ENCODE measurements at places on chromosomes 2 and 18.

GRCh38 chr2:182240862-182241371 is 185.9 kb downstream of the PDE1A start:
- peak; percentile 7 for DNase-seq

GRCh38 chr2:241959751-241960269 is 90.3 kb downstream of the RTP5 start:
- DNase-seq = no peak

DNA sequence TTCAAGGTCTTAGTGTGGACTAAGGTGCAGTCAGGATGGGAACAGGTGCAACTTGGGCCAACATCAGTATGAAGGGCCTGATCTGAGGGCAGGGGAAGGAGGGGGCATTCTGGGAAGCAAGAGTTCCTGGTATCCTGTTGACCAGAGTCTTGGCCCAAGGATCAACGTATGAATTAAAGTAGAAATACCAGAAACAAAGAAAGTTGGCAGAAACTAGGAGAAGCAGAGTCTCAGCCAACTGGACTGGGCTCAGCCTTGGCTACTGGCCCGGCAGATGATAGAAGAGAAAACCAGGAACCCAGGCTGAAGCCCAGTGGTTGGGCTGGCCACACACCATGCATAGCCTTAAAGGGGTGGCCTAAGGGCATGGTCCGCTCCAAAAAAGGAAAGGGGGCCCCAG is 2.3 kb downstream of the CETN1 start:
- no peak for DNase-seq

DNA sequence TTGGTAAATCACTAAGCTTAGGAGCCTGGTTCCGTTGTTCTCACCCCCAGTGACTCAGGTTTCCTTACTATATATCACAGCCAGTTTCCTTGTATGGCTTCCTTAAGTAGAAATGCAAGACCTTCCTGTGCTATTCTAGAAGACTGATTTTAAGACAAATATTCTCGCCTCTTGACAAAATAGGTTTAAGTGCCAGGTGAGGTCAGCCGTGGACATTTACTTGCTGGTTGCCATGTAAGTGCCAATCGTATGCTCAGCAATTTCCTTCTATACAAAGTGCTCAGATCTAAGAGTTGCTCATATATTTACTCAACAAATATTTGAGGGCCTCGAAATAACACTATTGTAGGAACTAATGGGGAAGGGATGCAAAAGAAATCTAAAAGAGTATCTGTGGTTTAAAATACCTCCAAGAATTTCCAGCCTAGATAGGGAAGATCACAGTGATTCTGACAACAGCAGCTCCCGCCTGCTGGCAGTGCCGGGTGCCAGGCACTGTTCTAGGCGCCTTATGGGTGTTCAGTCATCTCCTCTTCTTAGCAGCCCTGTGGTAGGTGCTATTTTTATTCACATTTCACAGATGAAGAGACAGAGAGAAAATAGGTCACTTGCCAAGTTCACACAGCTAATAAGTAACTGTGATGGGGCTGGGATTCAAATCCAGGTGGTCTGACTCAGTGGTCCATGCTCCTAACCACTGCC is 95.3 kb upstream of the B3GNT7 start:
- DNase-seq = no peak

- DNase-seq = no peak
Observed at GRCh38 chr2:192137451-192137850, 57.3 kb downstream of the TMEFF2 start.

- no peak for DNase-seq
Observed at GRCh38 chr2:179277429-179278196, 13.0 kb upstream of the SESTD1 start.

DNA sequence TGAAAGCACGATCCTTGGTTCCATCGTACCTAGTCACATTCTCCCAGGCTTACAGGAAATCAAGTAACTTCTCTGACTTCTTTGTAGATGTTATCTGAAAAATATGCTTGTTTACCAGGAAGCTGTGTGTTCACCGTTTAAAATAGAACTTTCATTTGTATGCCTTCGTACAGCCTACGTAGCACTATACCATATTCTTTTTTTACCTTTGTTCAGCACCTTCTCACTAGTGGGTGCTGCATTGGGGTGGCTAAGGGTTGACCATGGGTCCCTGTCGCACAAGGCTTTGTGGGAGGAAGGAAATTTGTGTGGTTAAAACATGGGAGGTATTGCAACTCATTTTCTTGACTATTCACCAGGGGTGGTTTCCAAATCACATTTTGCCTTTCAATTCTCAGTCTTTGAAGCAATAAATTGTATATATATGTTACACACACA is 16.6 kb downstream of the MALT1 start:
- no peak for DNase-seq

- no peak for DNase-seq
Observed at GRCh38 chr2:189347540-189347939, 93.7 kb upstream of the WDR75 start.

DNA sequence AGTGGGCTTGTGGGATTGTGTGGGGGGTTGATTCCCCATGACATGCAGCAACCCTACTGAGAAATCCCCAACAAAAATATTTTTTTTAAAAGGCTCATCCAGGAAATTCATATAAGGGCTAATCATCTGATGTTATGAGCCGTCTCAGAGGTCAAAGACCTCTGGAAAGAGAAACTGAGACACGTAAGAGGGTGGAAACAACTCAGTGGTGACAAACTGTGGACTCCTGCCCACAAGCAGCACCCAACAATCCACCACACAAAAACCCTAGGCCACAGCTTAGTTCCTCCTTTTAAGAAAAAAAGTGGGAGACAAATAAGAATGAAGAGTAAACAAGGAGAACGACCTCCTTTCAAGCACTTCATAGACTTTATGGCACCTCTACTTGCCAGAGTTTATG is 1096.1 kb upstream of the NRXN1 start:
- no peak for DNase-seq

DNA sequence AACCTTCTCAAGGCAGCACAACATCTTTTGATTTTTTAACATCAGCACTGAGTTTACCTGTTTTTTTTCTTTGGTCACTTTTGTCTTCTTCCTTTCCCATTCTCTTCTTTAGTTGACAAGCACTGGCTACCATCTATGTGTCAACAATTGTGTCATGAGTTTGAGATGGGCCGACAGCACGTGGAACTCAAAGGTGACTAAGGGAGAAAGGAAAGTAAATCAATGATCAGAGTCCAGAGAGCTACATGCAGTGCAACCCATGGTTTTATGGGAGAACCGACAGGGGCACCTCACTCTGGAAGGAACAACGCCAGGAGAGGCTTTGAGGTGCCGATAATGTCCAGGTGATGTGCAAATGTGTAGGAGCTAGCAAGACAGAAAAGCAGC is 755.5 kb downstream of the RNF144A start:
- DNase-seq = no peak

- DNase-seq = no peak
Observed at GRCh38 chr2:102142829-102143449, 393 bp downstream of the IL1R1 start.

- no peak for DNase-seq
Observed at GRCh38 chr2:25585189-25585588, 88.2 kb downstream of the DTNB start.

DNA sequence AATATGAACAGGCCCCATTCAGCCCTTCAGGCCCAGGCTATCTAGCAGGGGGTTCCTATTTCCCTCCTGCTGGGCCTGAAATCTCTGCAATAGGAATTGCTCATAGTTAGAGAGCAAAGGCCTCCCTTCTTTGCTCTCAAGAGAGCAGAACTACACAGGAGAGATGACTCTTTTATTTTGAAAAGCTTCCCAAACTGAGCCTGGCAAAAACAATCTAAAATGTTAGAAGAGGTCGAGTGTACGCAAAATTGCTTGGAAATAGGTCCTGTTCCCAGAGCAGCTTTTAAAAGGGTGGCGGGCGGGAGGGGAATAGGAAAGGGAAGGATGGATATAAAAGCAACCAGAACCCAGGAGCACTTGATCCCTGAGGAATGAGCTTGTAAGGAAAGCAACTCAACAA is 68.4 kb upstream of the APCDD1 start:
- DNase-seq = no peak

- peak; percentile 43 for DNase-seq
Observed at GRCh38 chr2:79887747-79888374, 375.0 kb downstream of the CTNNA2 start.

DNA sequence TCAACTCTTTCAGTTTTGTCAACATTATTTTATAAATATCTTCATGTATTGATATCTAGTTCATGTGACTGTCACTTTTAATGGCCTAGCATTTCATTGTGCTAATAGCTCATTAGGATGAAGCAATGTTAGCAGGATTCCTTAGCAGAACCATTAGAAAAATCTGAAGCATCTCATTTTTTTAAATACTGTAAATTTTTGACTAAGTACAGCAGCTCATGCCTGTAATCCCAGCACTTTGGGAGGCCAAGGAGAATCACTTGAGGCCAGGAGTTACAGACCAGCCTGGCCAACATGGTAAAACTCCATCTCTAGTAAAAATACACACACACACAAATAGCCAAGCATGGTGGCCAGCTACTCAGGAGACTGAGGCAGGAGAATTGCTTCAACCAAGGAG is 15.6 kb upstream of the ANTXR1 start:
- no peak for DNase-seq

DNA sequence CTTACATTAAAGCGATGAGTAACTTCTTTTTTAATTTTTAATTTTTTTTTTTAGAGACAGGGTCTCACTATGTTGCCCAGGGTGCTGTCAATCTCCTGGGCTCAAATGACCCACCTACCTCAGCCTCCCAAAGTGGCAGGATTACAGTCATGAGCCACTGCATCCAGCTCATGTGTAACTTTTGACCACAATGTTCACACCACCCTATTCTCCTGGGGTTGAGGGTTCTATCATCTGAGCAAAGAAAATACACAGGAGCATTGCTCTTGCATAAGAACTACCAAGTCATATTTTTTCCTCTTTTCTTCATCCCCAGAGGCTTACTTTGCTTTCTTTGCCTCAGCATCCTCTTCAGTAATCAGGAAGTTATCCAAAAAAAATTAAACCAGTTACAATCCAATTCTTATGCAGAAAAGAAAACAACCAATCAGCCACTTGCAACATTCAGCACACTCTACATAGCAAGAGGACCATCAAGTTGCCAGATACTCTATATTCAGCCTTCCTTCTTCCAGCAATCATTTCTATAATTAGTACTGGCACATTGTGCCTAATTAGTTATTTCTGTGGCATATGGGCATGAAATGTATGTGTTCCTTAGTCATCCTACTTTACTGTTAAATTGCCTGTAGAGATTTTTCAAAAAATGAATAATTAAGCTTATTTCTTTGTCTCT is 345.6 kb downstream of the AKAIN1 start:
- DNase-seq = no peak

DNA sequence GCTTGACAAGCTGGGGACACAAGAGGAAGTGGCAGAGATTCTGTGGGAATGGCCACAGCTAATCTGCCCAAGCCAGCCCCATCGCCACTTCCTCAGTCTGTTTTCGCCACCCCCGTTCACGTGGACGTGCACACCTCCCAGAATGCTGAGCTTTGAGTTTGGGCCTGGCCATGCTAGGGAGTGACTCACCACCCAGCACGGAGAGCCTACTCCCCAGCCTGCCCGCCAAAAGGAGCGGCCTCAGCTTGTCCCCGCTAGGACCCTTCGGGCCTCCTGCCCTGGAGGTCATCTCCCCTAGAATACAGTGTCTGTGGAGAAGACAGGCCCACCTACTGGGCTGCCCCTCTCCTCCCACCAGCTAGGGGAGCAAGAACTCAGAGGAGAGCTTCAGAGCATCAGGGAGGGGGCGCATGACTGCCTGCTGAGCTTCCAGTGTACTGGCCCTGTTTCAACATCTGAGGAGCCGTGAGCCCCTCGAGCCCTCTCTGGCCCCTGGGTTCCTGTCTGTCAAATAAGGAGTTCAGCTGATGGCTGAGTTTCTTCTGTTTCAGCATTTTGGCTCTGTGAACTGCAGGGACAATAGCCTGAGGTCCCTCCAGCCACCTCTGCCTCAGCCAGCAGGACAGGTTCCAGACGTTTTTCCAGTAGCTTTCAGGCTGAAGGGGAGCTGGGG is 5.1 kb downstream of the SLC35F6 start:
- no peak for DNase-seq

GRCh38 chr18:907115-907884 is 2.6 kb downstream of the ADCYAP1 start:
- DNase-seq = no peak

GRCh38 chr2:226329180-226329579 is 470.4 kb downstream of the IRS1 start:
- no peak for DNase-seq

DNA sequence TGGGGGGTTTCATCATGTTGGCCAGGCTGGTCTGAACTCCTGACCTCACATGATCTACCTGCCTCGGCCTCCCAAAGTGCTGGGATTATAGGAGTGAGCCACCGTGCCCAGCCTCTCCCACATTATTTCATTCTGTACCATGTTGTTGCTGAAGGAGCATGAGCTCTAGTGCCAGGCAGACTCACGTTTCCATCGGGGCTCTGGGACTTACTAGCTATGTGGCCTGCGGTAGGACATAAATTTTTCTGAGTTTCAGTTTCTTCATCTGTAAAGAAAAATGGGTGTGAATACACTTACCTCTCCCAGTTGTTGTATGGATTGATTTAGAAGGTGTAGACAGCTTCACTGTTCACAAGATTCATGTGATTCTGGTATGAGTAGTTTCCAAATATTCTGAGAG is 30.8 kb upstream of the CCL20 start:
- DNase-seq = no peak

DNA sequence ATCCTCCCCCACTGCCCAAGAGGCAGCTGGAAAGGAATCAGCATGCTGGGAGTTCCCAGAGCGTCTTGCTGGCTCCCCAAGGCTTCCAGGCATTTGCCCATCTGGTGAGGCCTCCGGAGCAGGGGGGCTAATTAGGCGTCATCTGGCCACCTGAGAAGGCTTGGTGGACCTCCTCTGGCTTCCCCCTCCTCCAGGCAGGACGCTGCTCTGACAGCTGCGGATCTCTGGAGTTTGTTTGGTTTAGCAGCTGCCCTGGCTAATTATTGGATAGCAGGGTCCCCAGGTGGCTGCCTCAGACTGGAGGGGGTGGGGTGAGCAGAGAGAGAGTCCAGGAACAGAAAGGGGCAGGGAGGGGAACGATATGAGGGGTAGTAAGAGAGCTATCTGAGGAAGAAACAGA is 425.2 kb upstream of the MEX3C start:
- no peak for DNase-seq

- no peak for DNase-seq
Observed at GRCh38 chr2:207635468-207636200, 10.4 kb upstream of the METTL21A start.

- no peak for DNase-seq
Observed at GRCh38 chr2:130720036-130720435, 8.8 kb upstream of the GPR148 start.
